GM06990 (cell line): ENCODE measurements at places on chromosomes 12 and 14.

DNA sequence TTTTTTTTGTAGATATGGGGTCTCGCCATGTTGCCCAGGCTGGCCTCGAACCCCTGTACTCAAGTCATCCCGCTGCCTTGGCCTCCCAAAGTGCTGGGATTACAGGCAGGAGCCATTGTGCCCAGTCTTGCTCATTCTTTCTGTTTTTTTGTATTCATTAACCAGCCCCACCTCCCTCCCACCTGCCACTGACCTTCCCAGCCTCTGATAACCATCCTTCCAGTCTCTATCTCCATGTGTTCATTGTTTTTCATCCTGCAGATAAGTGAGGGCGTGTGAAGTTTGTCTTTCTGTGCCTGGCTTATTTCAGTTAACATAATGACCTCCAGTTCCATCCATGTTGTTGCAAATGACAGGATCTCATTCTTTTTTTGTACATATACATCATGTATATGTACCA lies 19.0 kb downstream of the MYL2 start:
- DNase-seq = no peak

DNA sequence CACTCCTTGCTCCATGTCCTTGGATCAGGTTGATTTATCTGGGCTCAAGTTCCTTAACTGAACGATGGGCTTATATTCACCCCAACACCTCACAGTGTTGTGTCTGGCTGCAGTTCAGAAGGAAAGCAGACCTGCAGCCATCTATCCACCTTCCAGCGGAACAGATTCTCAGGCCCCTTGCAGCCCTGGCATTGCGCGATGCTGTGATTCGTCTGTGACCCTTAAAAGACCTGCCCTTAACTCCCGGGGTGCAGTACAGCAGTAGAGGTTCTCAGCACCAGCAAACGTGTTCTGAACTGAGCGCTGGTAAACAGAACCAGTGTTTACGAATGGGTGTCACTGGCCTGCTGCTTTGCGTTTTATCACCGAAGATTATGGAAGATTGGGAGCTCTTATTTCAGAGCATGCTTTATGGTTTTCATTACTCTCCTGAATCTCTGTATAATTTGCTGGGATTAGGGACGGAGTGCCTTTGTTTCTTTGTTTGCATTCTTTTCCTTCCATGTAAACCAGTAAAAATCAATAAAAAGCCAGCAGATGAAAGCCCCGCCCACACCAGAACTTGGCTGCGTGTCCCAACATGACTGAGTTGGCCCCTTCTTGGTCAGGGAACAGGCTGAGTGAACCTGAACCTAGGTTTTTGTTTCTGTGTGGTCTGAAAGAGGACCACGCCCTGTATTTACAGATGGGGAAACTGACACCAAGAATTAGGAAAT lies 286.7 kb upstream of the CRY1 start:
- DNase-seq = no peak

- no peak for DNase-seq
Measured at GRCh38 chr14:86321151-86321550, 791.2 kb downstream of the FLRT2 start.

DNA sequence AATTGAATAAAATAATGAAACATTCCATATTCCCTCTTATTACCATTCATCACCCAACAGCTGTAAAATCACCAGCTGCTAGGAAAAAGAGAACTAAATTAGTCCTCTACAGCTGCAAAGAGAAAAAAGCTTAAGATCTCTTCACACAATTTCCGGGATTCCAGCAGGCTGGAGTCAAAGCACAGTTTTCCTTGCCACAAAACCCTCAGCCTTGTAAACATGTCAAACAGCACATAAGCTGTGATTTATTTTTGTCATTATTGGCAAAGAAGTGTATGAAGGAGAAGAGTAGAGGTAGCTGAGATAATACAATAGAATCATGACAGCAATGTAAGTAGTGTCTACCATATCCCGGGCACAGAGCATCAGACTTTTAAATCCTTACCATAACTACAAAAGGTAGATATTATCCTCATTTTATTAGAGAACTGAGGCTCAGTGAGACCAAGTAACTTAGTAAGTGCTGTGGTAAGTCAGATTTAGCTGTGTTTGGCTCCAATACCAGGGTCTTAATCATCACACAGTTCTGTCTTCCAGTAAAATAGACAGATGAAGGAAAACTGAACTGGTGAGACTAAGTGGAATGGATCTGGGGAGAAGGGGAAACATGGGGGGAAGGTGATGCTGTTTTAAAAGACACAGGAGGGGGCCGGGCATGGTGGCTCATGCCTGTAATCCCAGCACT lies 57.3 kb downstream of the NTN4 start:
- DNase-seq = no peak

- no peak for DNase-seq
Measured at GRCh38 chr12:84247931-84248330, 664.7 kb downstream of the SLC6A15 start.

GRCh38 chr14:96192975-96193805 lies 11.4 kb upstream of the BDKRB2 start:
- DNase-seq = no peak

GRCh38 chr14:96752594-96752993 lies 44.6 kb upstream of the VRK1 start:
- DNase-seq = no peak

- no peak for DNase-seq
Measured at GRCh38 chr12:45331552-45331951, 115.7 kb downstream of the ANO6 start.

DNA sequence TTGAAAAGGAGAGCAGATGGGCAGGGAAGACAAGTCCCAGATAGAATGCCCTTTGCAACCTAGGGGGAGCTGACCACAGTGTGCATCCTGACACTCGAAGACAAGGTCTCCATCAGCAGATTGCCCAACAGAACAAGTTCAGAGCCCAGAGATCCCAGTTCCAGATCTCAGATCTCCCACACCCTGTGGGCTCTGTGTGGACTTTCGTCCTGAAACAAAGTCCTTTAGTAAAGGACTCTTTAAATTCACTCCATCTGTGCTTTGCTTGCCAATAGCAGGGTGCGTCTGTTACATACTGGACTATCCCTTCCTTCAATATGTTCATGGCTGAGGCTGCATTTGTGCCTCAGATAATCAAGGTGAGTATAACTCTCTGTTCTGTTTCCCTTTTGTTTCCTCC lies 8.7 kb upstream of the C1RL start:
- DNase-seq = no peak
